ENCODE measurements at places on chromosomes 2 and 18.
A peak's percentile ranks its signal among the peaks of the same experiment; 100 is the strongest.

DNA sequence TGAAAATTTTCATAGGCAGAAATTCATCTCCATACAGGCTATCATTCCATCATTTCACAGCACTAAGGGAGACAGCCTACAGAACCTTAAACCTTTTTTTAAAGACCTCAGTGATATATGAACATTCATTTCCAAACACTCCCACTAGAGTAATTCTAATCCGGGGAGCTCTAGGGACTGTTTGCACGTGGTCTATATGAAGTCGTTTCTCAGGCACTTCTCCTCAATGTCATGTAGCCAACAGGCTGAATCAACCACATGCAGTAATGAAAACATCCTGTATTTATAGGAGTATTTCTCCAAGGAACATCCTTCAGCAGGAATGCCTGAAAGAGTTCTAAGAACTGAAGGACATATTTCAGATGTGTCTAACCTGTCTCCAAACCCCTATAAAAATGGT lies 97.3 kb upstream of the CREB1 start:
- DNase-seq: no peak

DNA sequence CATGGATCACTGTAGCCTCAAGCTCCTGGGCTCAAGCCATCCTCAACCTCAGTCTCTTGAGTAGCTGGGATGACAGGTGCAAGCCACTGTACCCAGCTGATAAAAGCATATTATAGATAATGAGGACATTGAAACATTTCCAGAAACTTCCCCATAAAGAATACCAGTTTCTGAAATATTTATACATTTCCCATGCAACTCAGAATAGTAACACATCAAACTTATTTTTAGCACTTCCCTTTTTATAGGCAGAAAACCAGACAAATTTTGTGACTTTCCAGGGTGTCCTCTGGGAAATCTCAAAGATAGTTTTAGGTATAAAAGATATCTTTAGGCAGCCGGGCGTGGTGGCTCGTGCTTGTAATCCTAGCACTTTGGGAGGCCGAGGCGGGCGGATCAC lies 25.1 kb upstream of the DPYSL5 start:
- no peak for DNase-seq

DNA sequence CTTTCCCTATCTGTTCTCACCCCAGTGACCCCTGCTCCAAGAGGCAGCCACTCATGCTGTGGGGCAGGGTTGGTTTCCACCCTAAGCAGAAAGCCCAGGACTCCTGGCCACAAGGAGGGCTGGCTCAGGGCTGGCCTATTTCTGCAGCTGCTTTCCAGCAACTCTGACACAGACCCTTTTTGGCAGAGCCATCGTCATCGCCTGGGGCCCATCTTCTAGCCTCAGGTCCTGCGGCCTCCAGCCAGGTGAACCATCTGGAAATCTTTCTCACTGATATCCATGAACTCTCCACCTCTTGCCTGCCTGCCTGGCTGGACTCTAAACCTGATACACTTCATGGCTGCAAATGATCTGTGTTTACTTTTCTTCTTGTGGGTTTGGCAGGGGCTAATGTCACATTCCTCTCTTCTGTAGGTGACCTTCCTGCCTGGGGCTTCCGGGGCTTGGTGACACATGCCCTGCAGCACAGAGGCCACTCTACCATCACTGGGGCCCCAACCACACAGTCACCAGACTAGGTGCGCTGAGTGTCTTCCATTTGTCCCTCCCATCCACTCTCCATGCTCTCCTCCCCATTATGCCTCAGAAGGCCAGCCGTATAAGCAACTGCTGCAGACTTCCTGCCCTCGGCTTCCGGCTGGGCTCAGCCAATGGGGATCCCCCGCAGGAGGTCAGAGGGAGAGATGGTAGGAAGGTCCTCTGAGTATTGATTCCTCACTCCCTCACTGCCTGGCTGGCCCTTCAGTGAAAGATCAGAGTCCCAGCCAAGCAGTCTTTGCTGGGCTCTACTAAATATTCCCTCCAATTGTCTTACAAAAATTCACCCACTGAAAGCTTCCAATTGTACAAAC lies 9.7 kb upstream of the COPS8 start:
- DNase-seq: no peak

- DNase-seq: no peak
These were observed 76.9 kb downstream of the CD226 start for GRCh38 chr18:69870736-69871135.

- DNase-seq: peak; percentile 56
These were observed at the start of gene PTH2R for GRCh38 chr2:208406474-208407451. Gene PTH2R, plus strand, starts transcription at chr2:208406792. Its CDS starts 252 bp downstream, at chr2:208407044.

GRCh38 chr2:86185517-86186212 lies 9.6 kb downstream of the IMMT start:
- no peak for DNase-seq

DNA sequence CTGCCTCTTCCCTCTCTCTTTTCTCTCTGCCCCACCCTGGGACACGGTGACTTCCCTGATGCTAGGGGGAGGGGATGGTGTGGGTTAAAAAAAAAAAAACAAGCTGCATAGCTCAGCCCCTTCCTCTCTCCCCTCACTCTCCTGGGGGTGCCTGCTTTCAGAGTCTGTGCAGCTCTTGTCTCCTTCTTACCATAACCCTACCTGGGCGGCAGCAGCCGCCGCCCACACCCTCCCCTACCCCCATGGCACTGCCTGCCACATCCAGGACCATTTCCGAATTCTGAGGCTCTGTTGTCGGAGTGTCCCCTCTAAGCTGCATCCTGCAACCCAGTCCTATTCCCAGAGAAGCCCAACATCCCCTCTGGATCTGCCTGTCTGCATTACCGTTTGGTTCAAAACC lies 16.0 kb downstream of the TTC32 start:
- DNase-seq: no peak

DNA sequence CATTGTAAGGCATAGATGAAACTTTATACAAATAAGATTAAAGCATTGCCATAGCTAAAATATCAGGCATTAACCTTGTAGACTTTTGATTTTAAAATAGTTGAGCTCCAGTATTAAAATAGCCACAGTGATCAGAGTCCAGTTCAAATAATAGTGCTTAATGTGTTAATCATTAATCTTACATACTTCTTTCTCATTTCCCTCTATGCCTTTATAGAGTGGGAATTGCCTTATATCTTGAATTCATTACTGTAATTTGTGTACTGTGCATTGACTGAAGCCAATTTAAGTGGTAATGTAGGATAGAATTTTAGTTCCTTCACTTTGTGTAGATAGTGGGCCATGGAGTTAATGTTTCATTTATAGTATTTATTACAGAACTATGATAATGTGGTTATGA lies 549.2 kb upstream of the VWC2L start:
- no peak for DNase-seq

DNA sequence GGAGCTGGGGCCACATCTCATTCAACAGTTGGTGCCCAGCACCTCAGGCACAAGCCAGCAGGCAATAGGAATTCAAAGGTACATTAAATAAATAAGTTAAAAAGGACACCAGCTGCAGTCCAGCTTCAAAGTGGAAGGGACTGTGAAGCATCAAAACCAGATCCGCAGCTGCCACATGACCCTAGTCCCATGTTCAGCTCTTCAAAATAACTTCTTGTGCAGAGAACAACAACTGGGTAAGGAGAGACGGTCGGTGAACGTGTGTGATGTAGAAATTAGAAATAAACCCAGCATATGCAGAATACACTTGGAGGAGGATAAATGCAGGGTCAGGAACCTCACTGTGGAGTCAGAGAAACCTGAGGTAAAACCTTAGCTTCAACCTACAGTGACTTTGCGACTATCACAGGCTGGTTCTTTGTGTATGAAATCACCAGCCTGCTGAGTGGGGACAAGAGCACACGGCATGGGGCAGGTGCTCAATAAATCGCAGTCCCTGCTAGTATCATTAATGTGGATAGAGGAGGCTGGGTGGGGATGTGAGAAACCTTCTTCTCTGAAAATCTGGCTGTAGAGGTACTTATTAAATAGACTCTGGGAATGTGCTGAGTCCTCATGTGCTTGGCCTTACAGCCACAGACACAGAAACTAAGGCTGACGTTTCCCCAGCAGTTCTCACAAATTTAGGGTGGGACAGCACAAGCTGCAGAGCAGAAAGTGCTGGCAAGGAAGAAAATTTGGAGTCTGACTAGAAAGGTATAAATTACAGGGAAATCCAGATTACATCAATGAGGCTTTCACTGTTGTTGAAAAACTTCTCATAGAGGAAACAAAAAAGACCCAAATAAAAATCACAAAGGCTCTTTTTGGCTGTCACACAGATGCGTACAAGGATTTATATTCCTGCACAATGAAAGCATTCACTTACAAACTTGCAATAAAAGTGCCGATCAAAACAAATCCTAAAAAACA lies 20.7 kb downstream of the FBXO15 start:
- no peak for DNase-seq

DNA sequence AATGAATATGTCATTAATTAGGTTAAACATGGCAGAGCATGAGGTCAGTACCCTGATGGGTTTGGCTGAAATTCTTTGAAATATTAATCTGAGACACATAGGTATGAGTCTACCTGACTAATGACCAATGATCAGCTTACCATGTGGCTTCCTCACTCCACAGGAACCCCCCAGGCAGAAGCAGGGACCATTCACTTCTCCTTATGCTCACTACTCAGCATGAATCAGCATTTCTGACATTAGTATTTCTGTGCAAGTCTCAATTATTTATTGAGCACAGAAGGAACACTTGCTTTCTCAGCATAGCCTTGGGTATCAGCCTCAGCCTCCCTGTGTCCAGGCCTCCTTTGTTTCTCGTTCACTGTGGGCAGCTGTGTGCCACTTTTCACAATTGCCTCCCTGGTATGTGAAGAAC lies 9.3 kb upstream of the KCNE4 start:
- no peak for DNase-seq

DNA sequence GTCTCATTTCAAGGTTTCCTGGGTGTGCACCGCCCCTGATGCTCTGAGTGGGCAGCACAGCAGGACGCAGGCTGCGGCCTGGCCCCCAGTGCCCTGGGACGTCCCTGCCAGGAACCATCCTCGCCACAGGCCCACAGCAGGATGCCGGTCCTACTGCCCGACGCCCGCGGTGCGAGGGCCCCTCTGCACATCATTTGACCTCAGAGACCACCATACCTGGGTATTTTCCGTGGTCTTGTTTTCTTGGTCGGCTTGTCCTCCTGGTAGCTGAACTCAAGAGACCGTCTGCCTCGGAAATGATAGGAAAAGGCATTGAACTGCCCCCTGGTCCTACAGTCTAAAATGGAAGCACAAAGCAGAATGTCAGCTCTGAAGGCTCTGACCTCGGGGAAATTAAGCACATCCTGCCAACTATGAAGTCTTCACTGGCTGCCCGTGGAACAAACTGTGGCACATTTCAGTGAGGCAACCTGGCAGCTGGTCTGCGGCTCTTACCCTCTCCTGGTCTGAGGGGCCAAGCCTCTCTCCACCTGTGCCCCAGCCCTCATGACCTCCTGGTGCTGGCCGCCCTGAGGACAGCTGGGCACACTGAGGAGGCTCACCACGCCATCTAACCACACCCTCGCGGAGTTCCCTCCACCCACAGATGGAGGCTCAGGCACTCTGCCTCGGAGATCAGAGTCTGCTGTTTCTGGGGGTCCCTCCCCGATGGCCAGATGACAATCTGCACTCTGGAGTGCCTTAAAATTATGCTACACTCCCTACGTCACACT lies 105.0 kb downstream of the PXDN start:
- no peak for DNase-seq

GRCh38 chr2:108806371-108807113 lies 20.0 kb downstream of the CCDC138 start:
- DNase-seq: peak; percentile 40

DNA sequence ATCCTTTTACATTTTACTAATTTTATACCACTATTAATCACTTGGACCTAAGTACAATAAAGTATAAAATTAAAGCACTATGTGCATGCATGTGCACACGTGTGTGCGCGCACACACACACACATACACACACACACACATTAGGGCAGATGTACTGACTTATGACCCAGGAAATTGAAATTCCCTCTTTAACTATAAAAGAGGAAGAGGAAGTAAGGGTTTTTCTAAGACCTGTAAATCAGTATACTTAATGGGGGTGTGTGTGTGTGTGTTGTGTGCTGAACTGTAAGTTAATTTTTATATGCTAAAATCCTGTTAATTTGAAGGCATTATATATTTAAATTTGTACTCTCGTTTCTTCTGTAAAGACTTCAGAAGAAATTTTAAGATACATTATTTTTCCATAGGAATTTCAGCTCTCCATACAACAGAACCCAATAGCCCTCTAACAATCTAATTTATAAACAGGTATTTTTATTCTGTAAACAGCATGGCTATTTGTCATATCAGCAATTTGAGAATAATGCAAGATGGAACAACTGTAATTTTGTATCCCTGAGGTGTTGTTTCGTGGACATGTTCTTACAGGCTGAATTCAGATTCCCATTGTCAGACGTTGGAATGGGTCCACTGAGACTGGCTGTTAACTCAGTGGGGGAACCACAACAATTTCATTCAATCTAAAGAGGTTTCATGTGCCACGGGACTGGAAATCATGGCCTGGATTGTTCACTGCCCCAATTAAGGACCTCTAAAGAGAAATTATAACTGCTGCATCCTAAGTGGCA lies 90.9 kb downstream of the PLA2R1 start:
- no peak for DNase-seq

GRCh38 chr2:134782107-134782506 lies 56.3 kb upstream of the ACMSD start:
- no peak for DNase-seq

DNA sequence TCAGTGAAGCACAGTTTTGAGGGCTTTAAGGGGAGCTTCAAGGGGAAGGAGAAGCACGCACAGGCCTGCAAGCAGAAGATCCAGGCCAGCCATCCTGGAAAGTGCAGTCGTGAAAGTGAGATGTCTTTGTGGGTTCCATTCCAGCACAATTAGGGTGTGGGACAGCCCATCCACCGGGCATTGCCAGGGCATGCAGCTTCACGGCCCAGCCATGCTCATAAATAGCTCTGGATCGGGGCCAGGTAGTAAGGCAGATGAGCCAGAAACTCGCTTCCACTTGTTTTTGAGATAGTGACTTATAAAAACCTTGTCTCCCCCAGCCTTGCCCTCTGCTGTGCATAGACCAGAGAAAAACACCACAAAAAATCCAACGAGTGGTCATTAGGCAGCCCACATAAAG lies 21.0 kb downstream of the KDSR start:
- no peak for DNase-seq

DNA sequence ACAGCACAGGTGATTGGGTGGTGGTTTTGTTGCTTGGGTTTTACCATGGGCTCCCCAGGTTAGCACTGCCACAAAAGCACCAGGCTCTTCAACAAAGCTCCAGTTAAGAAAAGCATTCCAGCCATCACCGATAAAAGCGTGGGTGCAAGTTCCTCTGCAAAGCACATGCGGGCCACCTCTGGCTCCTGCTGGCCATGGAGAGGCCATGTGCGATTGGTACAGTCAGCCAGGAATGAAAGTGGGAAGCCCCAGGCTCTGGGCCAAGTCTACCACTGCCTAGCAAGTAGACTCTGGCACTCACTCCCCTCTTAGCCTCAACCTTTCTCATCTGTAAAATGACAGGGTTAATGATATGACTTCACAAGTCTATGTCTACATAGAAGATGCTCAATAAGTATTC lies 36.0 kb downstream of the BCL11A start:
- no peak for DNase-seq

- no peak for DNase-seq
These were observed 11.4 kb downstream of the G6PC2 start for GRCh38 chr2:168912466-168912865.

- DNase-seq: peak; percentile 51
These were observed 3.5 kb downstream of the RHOB start for GRCh38 chr2:20450201-20450999.

All from BE2C (cell line).